ENCODE measurements at places on chromosomes 1 and 21.

DNA sequence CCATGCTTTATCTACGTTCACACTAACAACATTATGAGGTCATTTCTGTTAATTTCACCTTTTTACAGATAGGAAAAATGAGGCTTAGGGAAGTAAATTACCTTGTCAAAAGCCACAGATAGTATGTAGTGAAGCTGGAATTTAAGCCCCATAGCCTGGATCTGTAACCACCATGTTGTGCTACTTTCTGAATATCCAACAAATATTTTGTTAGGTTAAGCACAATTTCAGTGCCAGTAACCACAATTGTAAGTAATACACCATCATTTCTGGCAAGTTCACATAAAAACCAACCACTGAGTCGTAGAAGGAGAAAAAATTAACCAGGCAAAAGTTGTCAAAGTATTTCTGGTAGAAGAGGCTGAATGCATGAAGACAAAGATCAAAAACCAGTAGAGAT is 593.1 kb upstream of the CAMK1G start:
- no peak for DNase-seq

GRCh38 chr1:229751610-229752009 is 125.6 kb downstream of the URB2 start:
- no peak for DNase-seq

- peak; percentile 65 for DNase-seq
Measured at GRCh38 chr1:206579747-206580437, 32.4 kb downstream of the EIF2D start.

DNA sequence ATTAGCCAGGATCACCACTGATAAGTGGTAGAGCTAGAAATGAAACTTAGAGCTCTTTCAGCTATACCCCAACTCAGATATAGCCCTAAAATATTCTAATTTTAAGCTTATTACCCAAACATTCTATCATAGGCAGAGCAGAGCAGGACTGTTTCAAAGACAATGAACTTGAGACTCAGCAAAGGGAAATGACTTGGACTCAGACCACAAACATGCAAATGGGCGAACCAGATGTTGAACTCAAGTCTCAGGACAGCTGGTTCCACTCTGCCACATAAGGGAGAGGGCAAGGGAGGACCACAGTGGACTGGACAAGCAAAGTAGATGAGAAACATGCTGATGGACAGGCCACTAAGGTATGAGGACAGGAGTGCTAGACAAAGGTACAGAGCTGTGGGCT is 315.3 kb downstream of the OMA1 start:
- DNase-seq, result no peak

DNA sequence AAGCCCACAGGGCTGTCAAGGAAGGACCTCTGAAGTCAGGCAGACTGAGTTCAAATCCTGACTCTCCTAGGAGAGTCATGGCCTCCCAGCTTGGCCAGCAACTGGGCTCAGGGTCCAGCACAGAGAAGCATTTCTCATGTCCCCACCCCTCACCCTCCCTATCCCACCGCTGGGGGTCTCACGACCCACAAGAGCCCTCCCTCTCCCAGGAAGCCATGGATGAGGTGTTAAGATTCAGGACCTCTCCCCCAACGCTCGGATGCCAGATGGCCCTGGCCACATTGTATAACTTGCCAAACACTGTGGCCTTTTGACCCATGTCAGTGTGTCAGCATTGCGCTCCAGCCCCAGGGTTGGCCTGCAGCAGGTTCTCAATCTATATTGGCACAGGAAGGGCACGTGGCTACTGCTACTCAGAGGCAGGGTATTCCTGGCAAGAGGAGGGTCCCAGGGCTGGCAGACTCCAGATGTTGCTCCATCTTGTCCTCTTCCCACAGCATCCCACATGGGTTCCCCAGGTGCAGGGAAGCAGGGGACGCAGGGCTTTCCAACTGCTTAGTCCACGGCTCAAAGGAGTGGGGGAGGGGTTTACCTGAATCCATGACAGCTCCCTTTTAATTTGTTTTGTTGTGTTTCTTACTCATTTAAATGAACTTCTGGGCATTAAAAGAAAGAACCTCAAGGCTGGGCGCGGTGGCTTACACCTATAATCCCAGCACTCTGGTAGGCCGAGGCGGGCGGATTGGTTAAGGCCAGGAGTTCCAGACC is 10.5 kb downstream of the SLC2A1 start:
- no peak for DNase-seq
